ENCODE measurements at places on chromosomes 7 and 10.

- no peak for DNase-seq
Observed at GRCh38 chr10:12499076-12499986, 150.0 kb downstream of the CAMK1D start.

DNA sequence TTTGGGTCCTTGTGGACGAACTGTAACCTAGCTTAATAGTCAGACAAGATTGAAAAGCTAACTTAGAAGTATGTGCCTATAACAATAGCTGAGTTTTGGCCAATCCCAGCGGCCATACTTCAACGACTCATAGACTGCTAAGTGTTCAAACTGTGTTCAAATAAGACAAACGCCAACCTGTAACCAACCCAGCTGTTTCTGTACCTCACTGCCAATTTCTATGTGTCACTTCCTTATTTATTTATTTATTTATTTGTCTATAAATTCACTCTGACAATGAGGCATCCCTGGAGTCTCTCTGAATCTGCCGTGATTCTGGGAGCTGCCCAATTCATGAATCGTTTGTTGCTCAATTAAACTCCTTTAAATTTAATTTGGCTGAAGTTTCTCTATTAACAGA lies 21.7 kb downstream of the ST8SIA6 start:
- DNase-seq = no peak

- DNase-seq = no peak
Observed at GRCh38 chr10:61285749-61286148, 167.4 kb downstream of the TMEM26 start.

DNA sequence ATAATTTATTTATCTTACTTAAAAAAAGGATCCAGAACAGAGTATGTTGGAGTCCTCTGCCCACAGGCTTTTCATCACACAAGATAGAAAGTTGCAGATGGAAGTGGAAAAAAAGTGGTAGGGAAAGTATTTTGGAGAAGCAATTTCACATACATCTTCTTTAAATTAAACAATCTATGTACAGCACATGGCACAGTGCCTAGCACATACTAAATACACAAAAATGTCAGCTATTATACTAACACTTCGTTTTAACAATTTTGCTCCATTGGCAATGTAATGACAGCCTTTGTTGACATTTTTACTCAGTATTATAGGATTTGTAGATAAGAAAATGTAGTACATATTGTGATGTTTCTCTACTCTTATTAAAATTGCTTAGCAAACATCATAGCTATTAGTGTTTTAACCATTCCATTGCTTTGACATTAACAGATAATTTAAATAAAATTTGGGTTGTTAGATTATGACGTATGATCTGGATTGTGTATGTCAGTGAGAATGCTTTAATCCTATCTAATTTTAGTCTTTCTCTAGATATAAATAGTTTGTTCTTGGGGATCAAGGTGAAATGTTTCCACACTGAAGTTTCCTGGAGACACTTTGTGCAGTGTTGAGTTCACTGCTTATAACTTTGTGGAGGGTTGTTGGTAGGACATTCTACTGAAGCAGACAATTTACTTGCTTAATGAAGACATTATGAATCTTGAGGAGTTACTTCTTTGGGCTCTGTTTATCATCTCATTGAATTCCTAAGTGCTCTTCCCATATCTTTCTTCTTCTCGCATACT lies 202.8 kb upstream of the DKK1 start:
- DNase-seq = no peak

- DNase-seq = no peak
Observed at GRCh38 chr7:90570373-90570959, 25.7 kb upstream of the CDK14 start.

DNA sequence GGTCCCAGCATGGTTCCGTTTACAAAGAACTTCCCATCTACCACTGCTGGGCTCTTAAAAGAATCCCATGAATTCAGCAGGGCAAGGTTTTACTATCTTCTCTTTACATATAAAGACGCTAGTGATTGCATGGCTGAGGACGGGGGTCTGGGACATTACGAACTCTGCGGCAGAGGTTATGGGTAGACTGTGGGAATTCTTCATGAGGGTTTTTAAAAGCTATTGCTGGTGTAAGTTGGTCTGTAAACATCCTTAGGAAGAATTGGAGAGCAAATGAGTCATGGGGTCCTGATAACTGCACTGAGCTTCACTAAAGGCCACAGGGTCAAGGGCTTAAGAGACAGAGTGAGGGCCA lies 53.1 kb upstream of the TMEM72 start:
- DNase-seq = no peak

GRCh38 chr7:98978672-98979071 lies 100.3 kb downstream of the TRRAP start:
- no peak for DNase-seq

GRCh38 chr7:130732980-130733930 lies 752 bp downstream of the KLF14 start:
- peak; percentile 8 for DNase-seq

DNA sequence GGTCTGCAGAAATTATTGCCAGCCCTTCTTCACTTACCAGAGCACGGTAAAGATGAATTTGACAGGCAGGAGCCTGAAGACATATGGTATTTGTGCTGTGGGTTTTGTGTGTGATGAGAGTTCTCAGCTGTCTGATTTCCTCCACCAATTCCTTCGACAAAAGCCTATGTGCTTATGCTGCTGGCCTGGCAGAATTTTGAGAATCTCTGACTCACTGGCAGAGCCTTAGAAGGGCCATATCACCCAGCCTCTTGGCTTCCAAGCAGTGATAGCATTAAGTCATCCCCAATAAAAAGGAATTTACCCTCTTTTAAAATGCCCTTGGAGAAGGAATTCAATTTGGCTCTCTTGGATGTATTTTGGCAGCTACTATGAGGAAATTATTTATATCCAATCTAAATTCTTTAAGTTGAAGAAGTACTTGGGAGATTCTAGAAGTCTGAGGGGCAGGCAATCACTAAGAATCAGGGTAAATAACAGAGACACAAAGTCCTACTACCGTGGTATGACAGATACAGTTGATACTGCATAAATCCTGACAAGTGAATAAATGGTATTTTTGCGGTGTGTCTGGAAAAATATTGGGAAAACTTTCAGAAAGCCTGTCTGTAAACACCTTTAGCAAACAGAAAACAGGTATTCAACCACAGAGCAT lies 68.6 kb upstream of the EFCAB10 start:
- no peak for DNase-seq

GRCh38 chr7:90951986-90952954 lies 312.0 kb upstream of the FZD1 start:
- no peak for DNase-seq

DNA sequence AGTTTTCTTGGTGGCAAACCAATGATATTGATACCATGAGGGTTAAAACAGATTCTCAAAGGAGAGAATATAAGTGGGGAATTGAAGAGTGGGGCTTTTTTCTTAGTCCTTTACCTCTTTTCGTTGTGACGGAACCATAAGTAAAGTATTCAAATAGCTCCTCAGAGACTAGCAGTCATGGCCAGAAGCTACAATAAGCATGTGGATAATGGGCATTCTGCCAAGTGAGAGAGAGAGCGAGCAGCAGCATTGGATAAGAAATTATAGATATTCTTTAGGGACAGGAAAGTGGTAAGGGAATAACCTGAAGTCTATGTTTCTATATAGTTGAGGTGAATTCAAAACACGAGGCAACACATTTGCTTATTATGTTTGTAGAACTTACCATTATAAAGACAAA lies 235.1 kb downstream of the SEMA3E start:
- no peak for DNase-seq

DNA sequence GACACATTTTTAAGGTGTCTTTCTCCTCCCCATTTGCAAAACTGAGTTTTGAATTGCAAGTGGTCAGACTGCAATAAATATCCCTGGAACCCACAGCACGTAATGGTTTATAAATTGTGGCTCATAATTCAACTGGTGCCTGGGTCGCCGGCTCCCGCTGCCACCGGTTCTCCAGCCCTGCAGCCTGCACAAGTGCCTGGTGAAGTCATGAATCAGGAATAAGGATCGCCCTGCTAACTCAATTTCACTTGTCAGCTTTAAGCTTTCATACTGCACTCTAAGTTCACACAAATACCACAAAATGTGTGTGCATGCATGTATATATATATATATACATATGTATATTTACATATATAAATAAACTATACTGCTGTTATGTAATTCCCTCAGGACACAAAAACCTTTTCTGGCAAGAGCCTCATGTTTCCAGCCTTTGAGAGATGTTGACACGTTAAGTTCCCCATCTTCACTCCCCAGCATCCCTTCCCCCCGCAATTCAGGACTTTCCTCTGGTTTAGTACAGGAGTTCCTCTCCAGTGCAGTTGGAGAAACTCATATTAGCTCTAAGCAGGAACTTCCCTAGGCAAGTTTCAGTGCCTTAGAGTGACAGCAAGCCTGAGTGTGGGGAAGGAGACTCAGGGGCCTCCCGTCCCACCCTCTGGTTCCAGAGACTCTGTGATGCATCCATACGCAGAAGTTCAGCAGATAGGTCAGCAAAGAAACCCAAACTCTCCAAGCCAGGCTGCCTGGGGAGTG lies 129.2 kb upstream of the UNC5B start:
- no peak for DNase-seq

GRCh38 chr10:70060389-70060788 lies 7.7 kb downstream of the MACROH2A2 start:
- DNase-seq = no peak

GRCh38 chr10:12726971-12727831 lies 274.3 kb downstream of the CCDC3 start:
- no peak for DNase-seq

- DNase-seq = no peak
Observed at GRCh38 chr10:15196021-15196834, 27.7 kb upstream of the NMT2 start.

- DNase-seq = no peak
Observed at GRCh38 chr10:48649349-48649944, 35.2 kb upstream of the WDFY4 start.

- no peak for DNase-seq
Observed at GRCh38 chr10:33302208-33302829, 32.1 kb downstream of the NRP1 start.

DNA sequence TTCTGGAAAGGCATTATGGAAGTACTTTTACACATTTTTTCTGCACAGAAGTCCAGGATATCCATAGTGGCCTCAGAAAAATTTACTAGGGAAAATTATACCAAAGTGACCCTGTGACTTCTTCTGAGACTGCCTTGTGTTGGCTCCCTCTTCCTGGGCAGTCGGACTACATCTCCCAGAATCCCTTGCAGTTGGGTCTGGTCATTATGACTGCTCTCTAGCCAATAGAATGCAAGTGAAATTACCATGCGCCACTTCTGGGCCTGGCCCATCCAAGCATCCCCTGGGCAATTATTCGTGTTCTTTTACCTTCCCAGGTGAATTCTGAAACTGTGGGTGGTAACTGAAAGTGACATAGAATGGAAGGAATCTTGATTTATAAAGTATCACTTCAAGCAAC lies 430.9 kb downstream of the ACTR3B start:
- DNase-seq = no peak

GRCh38 chr7:130096243-130096827 lies 26.0 kb downstream of the KLHDC10 start:
- no peak for DNase-seq

DNA sequence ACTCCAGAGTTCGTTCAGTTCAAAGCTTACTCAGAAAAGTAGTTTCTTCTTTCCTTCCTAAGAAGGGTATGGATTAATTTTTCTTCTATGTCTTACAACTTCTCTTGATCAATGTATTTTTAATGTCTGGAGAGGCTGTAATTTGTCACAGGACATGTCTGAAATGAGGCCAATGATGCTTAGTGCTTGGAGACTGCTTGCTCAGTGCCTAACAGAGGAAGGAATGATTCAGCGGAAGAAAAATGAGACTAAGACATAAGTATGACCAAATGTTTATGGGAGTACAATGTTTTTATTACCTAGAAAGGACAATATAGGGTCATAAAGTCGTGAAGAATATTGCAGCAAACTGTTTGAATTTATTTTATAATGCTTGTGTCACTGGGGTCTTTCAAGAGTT lies 43.3 kb downstream of the GPR37 start:
- no peak for DNase-seq

DNA sequence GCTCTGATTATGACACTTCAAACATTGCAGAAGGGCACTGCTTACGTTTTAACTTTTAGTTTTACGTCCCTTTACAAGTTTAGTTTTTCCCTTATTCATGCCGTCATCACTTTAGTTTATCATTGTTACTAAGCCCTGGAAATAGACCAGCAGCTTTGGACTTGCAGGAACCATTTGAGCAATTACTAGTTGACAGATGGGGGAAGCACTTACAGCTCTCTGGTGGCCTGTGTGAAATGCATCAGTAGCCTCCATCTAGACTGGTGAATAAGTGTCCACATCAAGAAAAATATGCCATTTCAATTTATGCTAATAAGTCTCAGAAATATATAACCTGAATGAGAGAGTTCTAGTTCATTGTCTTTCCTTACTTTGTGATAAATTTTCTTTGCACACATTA lies 194.9 kb upstream of the GRM3 start:
- DNase-seq = no peak

GRCh38 chr10:17396004-17396403 lies 58.4 kb downstream of the ST8SIA6 start:
- no peak for DNase-seq

GRCh38 chr7:95649546-95649945 lies 53.2 kb upstream of the PDK4 start:
- no peak for DNase-seq

- no peak for DNase-seq
Observed at GRCh38 chr10:122543676-122544445, 16.7 kb upstream of the DMBT1 start.

DNA sequence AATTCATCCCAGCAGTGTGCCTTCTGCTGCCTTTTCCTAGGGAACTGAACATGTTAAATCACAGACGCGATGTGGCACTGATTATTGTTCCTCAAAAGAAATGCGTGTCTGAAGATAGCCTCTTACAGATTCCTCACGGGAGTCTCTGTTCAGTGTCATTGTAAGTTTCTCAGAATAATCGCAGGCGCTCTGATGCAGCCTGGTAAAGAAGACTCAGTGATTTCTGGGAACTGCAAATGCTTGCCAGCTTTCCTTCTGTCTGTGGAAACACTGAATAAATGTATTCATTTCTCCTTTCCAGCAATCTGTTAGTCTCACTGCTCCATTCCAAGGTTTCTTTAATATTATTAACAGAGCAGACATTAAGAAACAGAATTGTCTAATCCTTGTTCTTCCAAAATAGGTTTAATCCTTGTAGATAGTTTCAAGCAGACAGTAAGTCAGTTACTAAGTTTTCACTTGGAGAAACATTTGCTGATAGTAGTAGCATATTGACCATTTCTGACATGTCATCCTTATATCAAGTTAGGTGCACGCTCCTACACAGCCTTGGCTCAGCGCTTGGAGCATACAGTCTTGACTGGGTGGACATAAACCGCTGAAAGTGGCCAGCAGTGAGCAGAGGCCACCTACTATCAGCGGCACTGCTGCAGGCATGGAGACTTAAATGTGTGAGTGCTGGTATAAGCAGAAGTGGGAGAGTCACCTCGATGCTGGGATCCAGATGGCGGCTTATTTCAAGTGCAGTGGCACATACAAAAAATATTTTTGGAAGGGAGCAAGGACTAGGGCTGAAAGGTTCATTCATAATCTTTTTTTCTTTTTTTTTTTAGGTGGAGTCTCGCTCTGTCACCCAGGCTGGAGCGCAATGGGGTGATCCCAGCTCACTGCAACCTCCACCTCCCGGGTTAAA lies 27.7 kb downstream of the MMRN2 start:
- no peak for DNase-seq

- DNase-seq = no peak
Observed at GRCh38 chr10:11373717-11374171, 237.7 kb downstream of the USP6NL start.

All from activated CD4-positive, CD25-positive, alpha-beta regulatory T cell (primary cell).